ENCODE measurements at places on chromosomes 7 and 10.

GRCh38 chr7:51950813-51951212 is 634.2 kb upstream of the COBL start:
- DNase-seq: no peak

DNA sequence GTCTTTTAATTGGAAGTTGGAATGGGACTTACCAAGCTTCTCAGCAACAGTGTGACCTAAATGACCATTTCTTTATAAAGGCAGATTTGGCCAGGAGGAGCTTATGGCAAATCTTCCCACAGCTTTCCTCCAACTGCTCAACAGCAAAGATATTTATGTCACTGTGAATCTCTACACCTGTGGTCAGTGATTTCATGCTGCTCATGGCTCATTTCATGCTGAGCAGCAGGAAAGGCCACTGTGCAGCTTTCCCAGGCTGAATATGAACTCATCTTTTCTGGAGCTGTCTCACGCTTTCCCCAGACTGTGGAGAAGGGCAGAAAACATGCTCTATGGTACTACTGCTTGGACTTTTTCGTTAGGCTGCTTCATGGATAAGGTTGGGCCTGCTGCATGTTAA is 29.8 kb downstream of the CALCR start:
- DNase-seq: no peak

GRCh38 chr10:84352251-84352842 is 24.0 kb downstream of the CCSER2 start:
- no peak for DNase-seq

- DNase-seq: peak; percentile 93
Measured at GRCh38 chr10:124999433-125000365, 57.8 kb downstream of the ZRANB1 start.

- no peak for DNase-seq
Measured at GRCh38 chr7:31955021-31955420, 115.2 kb downstream of the PDE1C start.

- DNase-seq: no peak
Measured at GRCh38 chr10:6603142-6604125, 23.4 kb upstream of the PRKCQ start.

Data from tibial artery (tissue), 4 donors.